ENCODE measurements at places on chromosomes 7 and 10. TPM values are rescaled to one million over a fixed set of nuclear protein-coding genes. Genes with fewer than 3 reads are reported as not detected.

- H3K4me1 ChIP-seq = no peaks in the 10 kb centered on the region
- no peaks in the 10 kb centered on the region for H3K36me3 ChIP-seq
- DNase-seq = no peak
- H3K27ac ChIP-seq = no peak overlapping the region
- no peak overlapping the region for H3K4me3 ChIP-seq
Observed at GRCh38 chr7:150846291-150847115, 5.8 kb upstream of the AOC1 start.

GRCh38 chr10:127374901-127375300 is 174.2 kb upstream of the NPS start:
- no peaks in the 10 kb centered on the region for H3K4me1 ChIP-seq
- H3K36me3 ChIP-seq = peaks cover 5% of the 10 kb centered on the region
- H3K27ac ChIP-seq = no peak overlapping the region
- no peaks in the 10 kb centered on the region for H3K27me3 ChIP-seq

- no peaks in the 10 kb centered on the region for H3K36me3 ChIP-seq
- no peak for DNase-seq
- H3K4me3 ChIP-seq = no peak overlapping the region
- H3K27ac ChIP-seq = no peak overlapping the region
Observed at GRCh38 chr10:10734356-10735064, 283.2 kb upstream of the CELF2 start.

DNA sequence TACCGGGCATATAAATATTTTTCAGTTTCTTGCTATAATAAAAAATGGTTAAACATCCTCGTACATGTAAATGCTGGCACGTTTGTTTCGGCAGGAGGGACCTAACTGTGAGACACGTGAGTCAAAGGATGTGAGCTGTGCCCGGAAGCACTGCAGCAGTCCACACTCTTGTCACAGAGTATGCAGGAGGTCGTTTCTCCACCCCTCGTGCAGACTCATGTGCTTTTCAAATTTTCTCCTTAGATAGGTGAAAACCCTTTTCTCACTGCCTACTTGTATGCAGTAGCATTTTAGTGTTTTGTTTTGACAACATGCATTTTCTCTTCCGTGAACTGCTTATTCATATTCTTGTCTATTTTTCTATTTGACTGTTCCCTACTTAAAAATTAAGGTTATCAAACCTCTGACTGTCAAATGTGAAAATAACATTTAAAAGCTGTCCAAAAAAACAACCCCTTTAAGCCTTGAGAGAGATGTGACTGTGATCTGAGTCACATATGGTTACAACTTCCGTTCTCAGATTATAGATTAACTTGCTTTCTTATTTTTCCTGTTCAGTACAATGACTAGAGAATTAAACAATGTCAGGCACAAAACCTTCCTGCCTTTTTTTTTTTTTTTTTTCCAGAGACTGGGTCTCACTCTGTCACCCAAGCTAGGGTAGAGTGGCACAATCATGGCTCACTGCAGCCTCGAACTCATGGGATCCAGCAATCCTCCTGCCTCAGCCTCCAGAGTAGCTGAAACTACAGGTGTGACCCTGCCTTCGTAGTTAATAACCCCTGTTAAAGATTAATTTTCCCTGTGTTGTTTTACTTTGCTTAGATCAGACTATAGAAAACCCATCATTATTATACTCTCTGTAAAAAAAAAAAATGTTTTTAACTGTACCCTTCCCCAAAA is 45.1 kb downstream of the DPY19L1 start:
- no peak for DNase-seq
- no peak overlapping the region for H3K4me3 ChIP-seq
- H3K27ac ChIP-seq = no peak overlapping the region
- peaks cover 10% of the 10 kb centered on the region for H3K4me1 ChIP-seq
- no peaks in the 10 kb centered on the region for H3K27me3 ChIP-seq

PPP1R17 gene
- total RNA-seq = not detected

SH2D4B gene
- total RNA-seq = not detected

GRCh38 chr7:123170333-123171246 is 29.2 kb downstream of the SLC13A1 start:
- no peak overlapping the region for H3K4me3 ChIP-seq
- H3K36me3 ChIP-seq = no peaks in the 10 kb centered on the region
- no peak for DNase-seq
- no peaks in the 10 kb centered on the region for H3K4me1 ChIP-seq
- H3K27ac ChIP-seq = no peak overlapping the region

DNA sequence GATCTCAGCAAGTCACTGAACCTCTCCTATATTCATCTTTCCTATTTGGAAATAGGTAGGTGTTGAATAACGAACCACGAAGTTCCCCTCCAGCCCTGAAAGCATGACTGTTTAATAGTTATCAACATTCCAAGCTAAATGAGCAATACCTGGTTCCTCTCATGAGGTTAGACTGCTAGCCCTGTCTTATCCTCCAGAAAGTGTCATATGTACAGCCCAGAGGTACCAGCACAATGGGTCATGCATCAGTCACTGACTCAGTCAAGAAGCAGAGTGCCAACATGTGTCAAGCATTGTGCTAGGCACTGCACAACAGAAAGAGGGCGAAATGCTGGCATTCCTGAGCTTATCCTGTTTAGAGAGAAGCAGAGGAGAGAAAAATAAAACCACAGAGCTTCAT is 70.0 kb downstream of the AMPH start:
- DNase-seq = no peak
- no peaks in the 10 kb centered on the region for H3K36me3 ChIP-seq
- no peak overlapping the region for H3K4me3 ChIP-seq
- H3K27ac ChIP-seq = no peak overlapping the region

- no peaks in the 10 kb centered on the region for H3K36me3 ChIP-seq
- H3K27ac ChIP-seq = no peak overlapping the region
- H3K27me3 ChIP-seq = no peaks in the 10 kb centered on the region
- no peak overlapping the region for H3K4me3 ChIP-seq
- DNase-seq = no peak
Observed at GRCh38 chr10:107952649-107953556, 788.4 kb upstream of the SORCS1 start.

GRCh38 chr7:16916105-16916639 is 34.4 kb upstream of the AGR3 start:
- no peak overlapping the region for H3K27ac ChIP-seq
- DNase-seq = no peak
- H3K27me3 ChIP-seq = no peaks in the 10 kb centered on the region
- H3K4me1 ChIP-seq = peaks cover 16% of the 10 kb centered on the region
- no peaks in the 10 kb centered on the region for H3K36me3 ChIP-seq
- no peak overlapping the region for H3K4me3 ChIP-seq

HOXA5 gene
- total RNA-seq = 3.2 TPM

- no peaks in the 10 kb centered on the region for H3K4me1 ChIP-seq
- no peak for DNase-seq
- H3K4me3 ChIP-seq = no peak overlapping the region
- H3K27me3 ChIP-seq = no peaks in the 10 kb centered on the region
- no peaks in the 10 kb centered on the region for H3K36me3 ChIP-seq
Observed at GRCh38 chr7:106358103-106358663, 73.4 kb upstream of the NAMPT start.

CCL24 gene
- total RNA-seq = not detected

DNA sequence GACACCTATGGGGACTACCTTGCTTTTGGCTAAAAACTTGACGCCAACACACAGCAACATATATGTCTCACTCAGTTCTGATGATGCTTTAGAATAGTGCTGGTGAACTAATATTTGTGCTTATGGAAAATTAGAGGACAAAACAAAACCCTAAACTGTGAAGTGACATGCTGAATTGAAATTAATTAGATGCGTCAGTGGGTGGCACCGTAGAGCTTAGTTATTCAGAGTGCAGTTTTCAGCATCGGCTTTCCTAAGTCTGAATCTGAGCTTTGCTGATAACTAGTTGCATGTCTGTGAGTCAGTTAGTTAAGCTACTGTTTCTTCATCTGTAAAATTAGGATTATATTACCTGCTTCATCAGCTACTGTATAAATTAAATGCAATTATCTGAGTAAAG is 245.0 kb upstream of the SORCS1 start:
- no peaks in the 10 kb centered on the region for H3K4me1 ChIP-seq
- no peaks in the 10 kb centered on the region for H3K27me3 ChIP-seq
- no peaks in the 10 kb centered on the region for H3K36me3 ChIP-seq
- no peak overlapping the region for H3K4me3 ChIP-seq
- H3K27ac ChIP-seq = no peak overlapping the region
- DNase-seq = no peak

HABP2 gene
- 0.13 TPM for total RNA-seq

HTR7 gene
- not detected for total RNA-seq

DNA sequence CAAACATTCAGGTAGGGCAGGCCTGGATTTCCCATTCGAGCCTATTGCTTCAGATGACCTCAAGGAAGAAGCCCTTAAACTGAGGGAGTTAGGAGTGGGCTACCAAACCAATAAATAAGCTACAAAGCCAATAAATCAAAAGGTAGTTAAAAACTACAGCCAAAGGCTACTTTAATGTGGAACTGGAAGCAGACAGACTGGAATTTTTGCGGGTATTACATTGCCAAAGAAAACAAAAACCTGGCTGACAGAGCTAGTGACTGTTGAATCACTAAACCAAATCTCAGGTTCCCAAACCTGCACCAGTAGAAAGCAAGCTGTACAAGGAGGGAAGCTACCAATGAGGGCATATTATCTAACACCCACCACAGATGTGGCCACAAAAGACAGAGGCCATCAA is 315.6 kb downstream of the GRM8 start:
- H3K27ac ChIP-seq = no peak overlapping the region
- H3K4me3 ChIP-seq = no peak overlapping the region
- H3K36me3 ChIP-seq = no peaks in the 10 kb centered on the region
- no peaks in the 10 kb centered on the region for H3K4me1 ChIP-seq

SMO gene
- 32.3 TPM for total RNA-seq

DNA sequence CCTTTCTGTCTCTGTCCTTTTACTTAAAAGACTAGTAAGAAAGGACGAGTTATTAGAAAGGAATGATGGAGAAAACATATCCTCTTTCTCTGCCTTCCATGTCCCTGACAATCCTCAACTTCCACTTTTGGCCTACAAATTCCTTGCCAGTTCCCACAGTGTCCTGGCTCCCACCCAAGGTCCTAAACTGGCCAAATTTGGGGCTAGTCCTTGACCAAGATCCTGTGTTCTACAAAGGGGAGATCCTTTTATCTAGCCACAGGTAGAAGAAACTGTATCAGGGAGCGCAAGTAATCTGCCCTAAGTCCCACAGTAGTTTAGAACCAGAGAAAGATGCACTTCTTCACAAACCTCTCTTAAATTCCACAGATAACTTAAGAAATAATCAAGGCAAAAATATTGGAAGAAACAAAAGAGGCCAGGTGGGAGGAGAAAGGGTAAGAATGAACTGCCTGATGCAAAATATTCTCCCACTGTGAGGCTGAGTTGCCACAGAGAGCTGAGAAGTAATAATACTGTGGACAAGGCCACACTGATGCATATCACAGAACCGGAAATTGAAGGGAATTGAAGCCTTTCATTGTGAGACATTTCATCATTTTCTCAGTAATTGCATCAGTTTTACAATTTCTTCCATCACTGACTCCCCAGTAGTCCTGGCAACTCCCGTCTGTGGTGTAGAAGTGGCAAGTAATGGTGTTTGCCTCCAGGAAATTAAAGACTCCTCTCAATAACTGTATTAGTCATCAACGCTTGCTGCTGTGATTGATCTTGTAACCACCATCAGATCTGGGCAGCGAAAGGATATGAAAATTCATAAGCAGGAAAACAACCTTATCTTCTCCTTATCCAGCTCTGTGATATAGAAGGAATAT is 47.2 kb downstream of the DNAJC12 start:
- H3K27me3 ChIP-seq = no peaks in the 10 kb centered on the region
- no peaks in the 10 kb centered on the region for H3K36me3 ChIP-seq
- H3K27ac ChIP-seq = no peak overlapping the region
- peaks cover 37% of the 10 kb centered on the region for H3K4me1 ChIP-seq
- no peak overlapping the region for H3K4me3 ChIP-seq

DNA sequence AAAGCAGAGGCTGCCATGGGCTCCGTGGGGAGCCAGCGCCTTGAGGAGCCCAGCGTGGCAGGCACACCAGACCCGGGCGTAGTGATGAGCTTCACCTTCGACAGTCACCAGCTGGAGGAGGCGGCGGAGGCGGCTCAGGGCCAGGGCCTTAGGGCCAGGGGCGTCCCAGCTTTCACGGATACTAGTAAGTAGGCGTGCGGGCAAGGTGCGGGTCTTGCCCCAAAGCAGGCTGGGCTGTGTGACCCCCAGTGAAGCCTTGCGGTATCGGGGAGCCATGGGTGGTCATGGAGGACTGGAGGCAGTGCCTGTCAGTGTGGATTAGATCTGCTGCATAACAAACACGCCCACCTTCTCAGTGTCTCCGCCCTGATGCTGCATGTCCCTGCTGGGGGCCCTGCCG is 5.1 kb downstream of the SLC29A4 start:
- H3K4me1 ChIP-seq = peaks cover 21% of the 10 kb centered on the region
- H3K27ac ChIP-seq = no peak overlapping the region
- H3K36me3 ChIP-seq = peaks cover 4% of the 10 kb centered on the region
- no peaks in the 10 kb centered on the region for H3K27me3 ChIP-seq

UTF1 gene
- total RNA-seq = not detected

DNA sequence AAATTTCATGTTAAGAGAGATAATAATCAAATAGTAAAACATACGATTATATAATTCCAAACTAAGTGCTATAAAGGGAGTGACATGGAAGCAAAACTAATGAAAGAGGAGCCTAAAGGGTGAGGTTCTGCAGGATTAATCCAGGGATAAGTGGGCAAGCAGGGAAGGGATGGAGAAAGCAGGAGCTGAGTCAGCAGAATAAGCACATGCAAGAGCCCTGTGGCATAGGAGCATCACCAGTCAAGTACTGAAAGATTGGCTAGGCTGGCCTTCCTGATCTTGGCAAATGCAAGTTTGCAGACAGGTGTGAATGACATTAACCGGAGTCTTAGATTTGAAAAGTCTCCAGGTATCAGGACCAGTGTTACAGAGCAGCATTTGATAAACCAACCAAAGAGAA is 336.4 kb downstream of the ELMO1 start:
- H3K27me3 ChIP-seq = no peaks in the 10 kb centered on the region
- H3K36me3 ChIP-seq = no peaks in the 10 kb centered on the region
- no peak overlapping the region for H3K4me3 ChIP-seq
- no peak for DNase-seq
- peaks cover 27% of the 10 kb centered on the region for H3K4me1 ChIP-seq

AOAH gene
- not detected for total RNA-seq

DNA sequence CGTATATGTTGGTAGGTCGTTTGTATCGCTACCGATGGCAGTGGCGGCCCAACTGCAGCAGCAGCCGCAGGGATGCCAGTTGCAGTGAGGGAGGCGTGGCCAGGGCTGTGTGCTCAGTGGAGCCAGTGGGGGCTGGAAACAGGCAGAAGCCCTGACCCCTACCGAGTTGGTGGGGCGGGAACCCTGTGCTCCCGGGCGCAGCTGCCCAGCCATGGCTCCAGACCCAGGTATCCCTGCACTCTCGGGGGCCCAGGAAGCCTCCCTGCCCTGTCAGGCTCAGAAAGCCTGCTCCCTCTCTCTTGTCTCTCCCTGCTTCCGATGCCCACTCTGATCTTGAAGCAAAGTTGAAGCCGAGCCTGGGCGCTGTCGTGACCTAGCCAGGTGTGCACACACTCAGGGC is 78.6 kb upstream of the ITGB1 start:
- no peak for DNase-seq
- no peaks in the 10 kb centered on the region for H3K4me1 ChIP-seq
- no peak overlapping the region for H3K27ac ChIP-seq
- 0 out of 3 replicates have a peak, but pooled peaks cover under 1% of the 10 kb centered on the region for H3K27me3 ChIP-seq
- H3K4me3 ChIP-seq = no peak overlapping the region

ANKRD1 gene
- 19.4 TPM for total RNA-seq

C7orf33 gene
- not detected for total RNA-seq

Measured in HepG2 (cell line).